H4 (cell line): ENCODE measurements at places on chromosomes 7 and 10.
A peak's percentile ranks its signal among the peaks of the same experiment; 100 is the strongest.

DNA sequence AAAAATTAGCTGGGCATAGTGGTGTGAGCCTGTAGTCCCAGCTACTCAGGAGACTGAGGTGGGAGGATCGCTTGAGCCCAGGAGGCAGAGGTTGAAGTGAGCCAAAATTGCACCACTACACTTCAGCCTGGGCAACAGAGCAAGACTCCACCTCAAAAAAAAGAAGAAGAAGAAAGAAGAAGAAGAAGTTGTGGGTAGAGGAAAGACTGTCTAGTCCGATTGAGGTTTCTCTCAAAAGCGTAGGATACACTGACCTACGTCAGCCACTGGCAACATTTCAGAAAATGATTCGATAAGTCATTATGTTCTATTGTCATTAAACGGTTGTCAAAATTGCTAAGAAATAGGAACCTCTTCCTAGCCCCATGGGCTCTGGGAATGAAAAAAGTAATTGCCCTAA is 22.3 kb upstream of the RHBDD2 start:
- no peak for DNase-seq

- no peak for DNase-seq
These were observed 230.9 kb downstream of the ZEB1 start for GRCh38 chr10:31549896-31550295.

- no peak for DNase-seq
These were observed 11.1 kb downstream of the UNC5B start for GRCh38 chr10:71223347-71224058.

DNA sequence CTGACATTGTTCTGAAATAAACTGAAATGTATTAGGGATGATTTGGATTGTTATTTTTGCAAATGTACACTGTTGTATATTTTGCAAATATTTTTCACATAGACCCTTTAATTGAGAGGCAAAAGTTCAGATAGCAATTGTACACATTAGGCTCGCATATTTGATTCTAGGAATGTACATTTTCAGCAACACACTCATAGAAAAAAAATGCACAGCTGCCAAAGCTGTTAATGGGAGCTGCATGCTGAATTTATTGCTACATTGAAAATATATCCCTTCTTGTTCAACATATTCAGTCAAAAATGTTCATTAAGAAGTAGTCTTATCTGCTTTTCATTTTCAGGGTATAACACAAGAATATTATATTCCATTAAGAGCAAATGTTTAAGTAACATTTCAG is 512.9 kb downstream of the ATRNL1 start:
- no peak for DNase-seq

GRCh38 chr7:155959894-155960293 is 147.6 kb upstream of the SHH start:
- DNase-seq, result no peak

DNA sequence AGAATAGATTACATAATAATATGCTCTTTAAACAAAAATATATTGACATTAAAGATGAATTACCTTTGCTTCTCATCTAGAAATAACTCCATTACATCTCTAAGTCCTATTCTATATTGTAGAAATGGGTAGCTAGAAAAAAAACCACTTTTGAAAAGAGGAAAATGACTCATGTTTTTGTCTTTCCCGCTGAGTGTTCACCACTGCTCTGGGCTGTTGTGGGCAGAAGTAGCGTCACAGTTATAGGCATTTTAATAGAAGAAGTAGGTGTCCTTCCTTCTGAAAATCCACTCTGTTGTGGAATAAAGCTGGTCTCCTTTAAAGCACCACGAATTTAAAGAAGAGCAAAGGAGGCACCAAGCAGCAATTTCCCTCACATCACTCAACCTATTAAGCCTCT is 117.6 kb upstream of the NFE2L3 start:
- no peak for DNase-seq

DNA sequence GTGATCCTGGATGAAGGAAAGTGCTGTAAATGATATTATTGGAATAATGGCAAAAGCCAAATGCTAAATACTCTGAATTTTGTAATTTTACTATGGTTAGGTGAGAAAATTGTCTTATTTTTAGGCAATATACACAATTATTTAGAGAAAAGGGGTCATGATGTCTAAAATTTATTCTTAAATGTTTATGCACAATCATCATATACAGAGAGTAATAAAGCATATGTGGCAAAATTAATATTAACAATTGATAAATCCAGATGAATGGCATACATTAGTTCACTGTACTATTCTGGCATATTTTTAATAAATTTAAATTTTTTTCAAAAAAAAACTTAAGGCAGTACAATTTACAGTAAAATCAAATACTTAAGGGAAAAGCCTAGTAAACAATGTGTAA is 7.4 kb downstream of the IPMK start:
- no peak for DNase-seq

DNA sequence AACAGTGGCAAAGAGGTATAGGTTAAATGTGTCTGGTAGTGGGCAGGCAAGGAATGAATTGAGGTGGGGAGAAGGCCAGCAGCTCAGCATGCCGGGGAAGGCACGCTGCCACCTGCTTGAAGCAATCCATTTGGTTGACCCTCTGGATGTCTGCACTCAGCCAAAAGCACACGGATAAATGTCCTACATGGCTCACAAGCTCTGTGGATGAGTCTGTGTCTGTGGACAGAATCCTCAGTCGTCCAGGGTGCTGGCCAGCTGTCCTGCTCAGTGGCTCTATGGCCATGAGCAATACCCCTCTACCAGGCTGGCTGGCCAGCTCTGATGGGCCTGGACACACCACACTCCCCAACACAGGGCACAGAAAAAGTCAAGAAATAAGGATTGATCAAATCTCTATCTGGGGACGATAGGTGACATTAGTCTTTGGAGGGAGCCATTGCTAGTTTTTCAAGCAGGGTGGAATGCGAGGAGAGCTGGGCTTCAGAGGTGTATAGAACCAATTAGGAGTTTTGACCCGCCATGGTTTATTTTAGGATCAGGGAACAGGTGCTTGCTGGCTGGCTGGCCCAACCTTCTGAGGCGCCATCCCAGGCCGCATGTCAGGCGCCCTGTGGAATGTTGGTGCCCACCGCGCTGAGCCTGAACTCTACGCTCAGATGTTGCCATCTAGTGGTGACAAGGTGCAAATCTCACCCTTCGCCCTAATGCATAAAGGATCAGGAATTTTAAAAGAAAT is 493.4 kb downstream of the TNS3 start:
- peak; percentile 93 for DNase-seq

- DNase-seq, result no peak
These were observed 41.1 kb downstream of the VIPR2 start for GRCh38 chr7:159103382-159104187.

DNA sequence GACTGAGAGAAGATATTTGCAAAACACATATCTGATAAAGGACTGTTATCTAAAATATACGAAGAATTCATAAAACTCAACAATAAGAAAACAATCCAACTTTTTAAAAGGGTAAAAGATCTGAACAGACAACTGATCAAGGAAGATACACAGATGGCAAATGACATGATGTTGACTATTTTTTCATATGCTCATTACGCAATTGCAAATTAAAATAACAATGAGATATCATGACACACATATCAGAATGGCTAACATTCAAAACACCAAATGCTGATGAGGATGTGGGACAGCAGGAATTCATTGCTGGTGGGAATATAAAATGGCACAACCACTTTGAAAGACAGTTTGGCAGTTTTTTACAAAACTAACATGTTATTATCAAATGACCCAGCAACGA is 8.9 kb downstream of the DENND11 start:
- DNase-seq, result no peak

- DNase-seq, result no peak
These were observed 102.6 kb downstream of the PTPRE start for GRCh38 chr10:128009372-128010126.

GRCh38 chr7:129136887-129137642 is 7.4 kb upstream of the TSPAN33 start:
- DNase-seq, result no peak

- DNase-seq, result no peak
These were observed 25.4 kb upstream of the CRHR2 start for GRCh38 chr7:30707391-30708357.

GRCh38 chr10:29897999-29898716 is 161.2 kb downstream of the JCAD start:
- DNase-seq, result no peak

- no peak for DNase-seq
These were observed 1208.3 kb downstream of the GATA3 start for GRCh38 chr10:9262770-9263169.

DNA sequence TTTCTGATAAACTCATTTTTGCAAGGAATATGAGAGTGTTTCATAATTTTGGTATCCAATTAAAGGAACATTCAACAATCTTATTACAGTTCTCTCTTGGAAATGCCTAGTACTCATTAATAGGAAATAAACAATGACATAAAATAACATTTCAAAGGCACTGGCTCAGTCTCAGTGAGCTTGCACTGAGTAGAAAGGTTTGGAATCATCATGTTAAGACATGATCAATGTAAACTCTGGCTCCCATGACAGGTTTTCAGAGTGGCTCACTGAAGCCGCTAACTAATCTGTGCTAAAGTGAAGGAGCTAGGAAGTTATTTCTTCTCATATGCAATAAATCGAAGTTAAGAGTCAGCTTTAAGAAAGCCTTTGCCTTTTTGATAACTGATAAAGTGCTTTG is 203.3 kb upstream of the HGF start:
- DNase-seq, result no peak

DNA sequence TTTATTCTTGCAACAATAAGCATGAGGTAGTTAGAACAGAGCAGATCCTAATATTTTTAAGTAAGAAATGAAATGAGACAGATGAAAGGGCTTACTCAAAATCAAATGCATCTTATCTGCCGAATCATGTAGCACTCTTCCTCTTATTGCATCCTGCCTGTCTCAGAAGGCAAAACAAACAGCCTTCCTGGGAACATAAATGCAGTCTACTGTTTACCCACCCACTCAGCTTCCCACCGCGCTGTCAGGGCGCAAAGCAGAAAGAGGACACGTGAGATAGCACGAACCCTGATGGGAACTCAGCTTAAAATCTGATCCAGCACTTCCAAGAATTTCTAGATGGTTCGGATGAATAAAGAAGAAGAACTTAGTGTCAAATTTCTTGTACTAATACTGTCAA is 114.4 kb upstream of the CDK1 start:
- no peak for DNase-seq

DNA sequence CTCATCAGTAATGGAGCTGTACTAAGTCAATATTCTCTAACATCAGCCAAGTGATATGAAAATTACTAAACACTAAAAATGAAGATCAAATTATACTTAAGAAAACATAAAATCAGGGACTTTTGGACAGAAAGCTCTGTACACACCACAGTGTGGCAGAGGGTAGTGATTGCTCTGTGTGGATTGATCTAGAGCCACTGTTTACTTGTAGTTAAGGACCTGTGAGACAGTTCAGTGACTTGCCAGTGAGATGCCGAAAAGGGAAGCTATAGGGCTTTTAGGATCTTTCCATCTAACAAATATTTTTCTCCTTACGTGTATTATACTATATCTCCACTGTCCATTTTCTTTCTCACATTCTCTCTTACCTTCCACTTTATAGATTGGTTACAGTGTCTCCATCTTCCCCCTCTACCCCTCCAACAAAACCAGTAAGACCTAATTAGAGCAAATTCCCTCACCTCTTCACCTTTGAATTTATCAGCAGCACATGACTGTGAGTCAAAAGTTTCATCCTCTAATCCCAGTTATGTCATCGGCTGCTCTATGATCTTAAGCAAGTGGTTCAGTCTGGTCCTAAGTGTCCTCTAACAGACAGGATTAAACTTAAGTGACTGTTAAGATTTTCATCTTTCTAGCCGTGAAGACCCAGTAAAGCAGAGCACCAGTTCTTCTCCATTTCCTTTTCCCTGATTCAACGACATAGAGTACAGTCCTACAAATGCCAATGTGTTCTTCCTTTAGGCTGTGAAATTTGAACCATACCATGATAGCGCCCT is 6.9 kb downstream of the PIK3CG start:
- no peak for DNase-seq

DNA sequence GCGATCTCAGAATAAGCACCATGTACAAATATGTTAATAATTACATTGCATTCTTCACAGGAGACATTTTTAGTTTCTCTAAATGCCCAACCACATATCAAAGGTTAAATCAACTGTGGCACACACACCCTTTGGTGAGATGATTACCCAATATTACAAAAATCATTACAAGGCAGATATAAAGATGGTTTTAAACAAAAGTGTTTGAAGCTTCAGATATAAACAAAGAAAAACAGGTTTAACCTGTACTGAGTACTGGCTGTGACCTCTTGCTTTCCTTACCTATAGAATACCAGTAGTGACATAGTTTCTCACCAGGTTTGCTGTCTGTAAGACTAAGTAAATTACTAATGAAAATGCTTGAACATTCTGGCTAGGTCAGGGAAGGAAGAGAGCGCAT is 360.0 kb upstream of the IGFBP3 start:
- no peak for DNase-seq

DNA sequence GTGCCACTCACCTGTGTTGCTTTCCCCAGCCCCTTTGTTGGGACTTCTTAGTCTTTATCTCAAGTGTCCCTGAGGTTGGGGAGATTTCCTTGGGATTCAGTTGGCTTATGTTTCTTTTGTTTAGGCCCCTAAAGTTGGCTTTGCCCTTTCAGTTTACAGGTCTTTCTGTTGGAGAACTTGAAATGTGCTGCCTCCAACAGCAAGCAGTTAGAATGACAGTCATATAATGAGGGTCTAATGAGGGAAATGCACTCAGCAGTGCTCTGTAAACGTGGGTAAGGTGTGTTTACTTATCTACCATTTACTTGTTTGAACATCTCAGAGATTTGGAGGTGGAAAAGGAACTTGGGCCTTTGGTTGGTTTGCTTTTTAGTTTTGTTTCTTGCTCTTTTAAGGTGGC is 191.4 kb upstream of the STK17A start:
- DNase-seq, result no peak

GRCh38 chr7:101506531-101506930 is 122.6 kb downstream of the MYL10 start:
- DNase-seq, result no peak

DNA sequence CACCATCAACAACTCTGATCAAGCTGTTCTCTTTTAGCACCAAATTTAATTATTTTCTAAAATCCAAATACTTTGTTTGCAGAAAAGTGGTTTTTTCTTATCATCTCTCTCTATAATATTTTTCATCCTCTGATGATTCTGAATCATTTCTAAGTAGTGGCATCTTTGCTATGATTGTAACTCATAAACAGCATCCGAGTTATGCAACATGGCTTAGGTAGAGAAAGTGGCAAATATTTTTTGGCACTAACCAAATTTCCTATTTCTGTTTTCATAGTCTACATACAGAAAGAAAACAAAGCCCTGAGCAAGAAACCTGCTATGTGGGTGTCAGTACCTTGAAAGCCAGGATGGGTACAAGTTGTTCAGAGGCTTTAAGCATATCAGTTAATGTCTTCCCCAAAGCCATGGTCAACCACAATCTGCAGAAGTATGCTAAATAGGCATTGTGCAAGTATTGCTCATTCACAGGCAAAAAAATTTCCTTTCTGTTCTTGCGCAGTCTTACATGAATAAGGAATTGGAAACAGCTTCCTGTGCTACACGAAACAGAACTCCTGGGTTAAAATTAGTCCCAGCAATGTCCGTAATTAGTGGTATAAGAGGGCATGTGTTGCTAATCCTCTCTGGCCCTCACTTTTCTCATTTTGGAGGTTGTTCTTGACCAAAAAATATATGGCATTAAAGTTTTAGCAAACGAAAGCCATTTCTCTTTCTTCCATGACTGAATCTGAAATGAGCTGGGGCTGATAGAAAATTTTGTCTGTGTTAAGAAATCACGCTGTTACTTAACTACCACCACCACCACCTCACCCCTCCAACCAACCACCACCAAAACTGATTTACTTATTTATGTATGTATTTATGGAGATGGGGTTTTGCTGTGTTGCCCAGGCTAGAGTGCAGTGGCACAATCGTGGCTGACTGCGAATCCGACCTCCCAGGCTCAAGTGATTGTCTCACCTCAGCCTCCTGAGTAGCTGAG is 325.6 kb upstream of the MAGI2 start:
- peak; percentile 71 for DNase-seq

GRCh38 chr10:49080965-49081364 is 34.4 kb downstream of the VSTM4 start:
- no peak for DNase-seq
